ENCODE measurements at places on chromosomes 13 and 19. TPM values are rescaled to one million over a fixed set of nuclear protein-coding genes. Genes with fewer than 3 reads are reported as not detected.

GNG8 gene
- total RNA-seq: not detected

ZNF507 gene
- total RNA-seq: 29.8 TPM

- H3K27ac ChIP-seq: no peak overlapping the region
- H3K4me3 ChIP-seq: no peak overlapping the region
- no peaks in the 10 kb centered on the region for H3K4me1 ChIP-seq
- no peaks in the 10 kb centered on the region for H3K36me3 ChIP-seq
- no peaks in the 10 kb centered on the region for H3K27me3 ChIP-seq
- no peak for DNase-seq
These were observed 79.3 kb upstream of the GPC6 start for GRCh38 chr13:93147298-93147645.

KATNAL1 gene
- 15.7 TPM for total RNA-seq

DNA sequence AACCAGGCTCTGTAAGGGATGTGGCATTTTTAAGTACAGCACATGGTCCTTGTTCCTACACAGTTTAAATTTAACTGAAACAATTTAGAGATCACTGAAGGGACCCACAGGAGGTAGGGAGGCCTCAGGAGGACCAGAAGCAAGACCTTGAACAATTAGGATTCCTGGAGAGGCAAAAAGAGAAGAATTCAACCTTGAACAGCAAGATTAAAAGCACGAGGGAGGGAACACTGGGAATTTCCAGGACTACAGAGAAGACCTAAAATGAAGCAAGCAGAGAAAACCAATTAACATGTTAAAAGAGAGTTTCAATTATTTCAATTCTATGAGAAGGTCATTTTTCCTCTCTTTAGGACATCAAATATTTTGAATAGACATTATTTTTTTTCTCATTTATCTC is 160.3 kb downstream of the KCTD12 start:
- peaks cover 25% of the 10 kb centered on the region for H3K4me1 ChIP-seq
- H3K27me3 ChIP-seq: no peaks in the 10 kb centered on the region
- H3K4me3 ChIP-seq: no peak overlapping the region
- no peak for DNase-seq
- no peak overlapping the region for H3K27ac ChIP-seq

GRCh38 chr13:99983499-99984401 is 2.2 kb downstream of the ZIC2 start:
- no peak overlapping the region for H3K27ac ChIP-seq
- peak; percentile 58 for DNase-seq
- H3K36me3 ChIP-seq: no peaks in the 10 kb centered on the region
- H3K27me3 ChIP-seq: peaks cover 71% of the 10 kb centered on the region
- no peak overlapping the region for H3K4me3 ChIP-seq

DNA sequence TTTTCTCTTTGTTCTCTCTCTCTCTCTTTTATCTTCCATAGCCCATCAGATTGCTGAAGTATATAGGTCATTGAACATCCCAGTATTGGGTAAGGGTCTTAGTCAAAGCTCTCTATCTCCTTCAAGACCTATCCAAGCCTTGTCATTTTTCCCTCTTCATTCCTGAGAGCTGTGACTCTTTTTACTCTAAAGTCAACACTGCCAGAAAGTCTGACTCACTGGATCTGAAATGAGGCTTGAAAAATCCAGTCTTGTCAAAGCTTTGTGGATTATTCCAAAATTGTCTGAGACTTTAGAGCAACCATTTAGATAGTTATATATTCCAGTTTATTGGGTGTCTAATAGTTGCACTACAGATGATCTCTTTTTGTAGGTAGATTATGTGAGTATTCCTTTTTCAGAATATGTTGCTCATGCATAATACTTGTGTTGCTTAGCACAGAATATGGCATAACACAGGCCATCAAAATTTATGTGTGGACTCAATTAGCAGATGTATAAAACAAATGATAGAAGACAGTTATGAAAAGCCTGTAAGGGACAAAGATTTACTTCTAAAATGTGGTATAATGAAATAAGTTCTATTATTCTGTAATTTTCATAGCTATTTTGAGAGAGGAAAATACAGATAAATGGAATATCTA is 389.3 kb upstream of the PCDH9 start:
- H3K27ac ChIP-seq: no peak overlapping the region
- no peaks in the 10 kb centered on the region for H3K36me3 ChIP-seq
- no peak overlapping the region for H3K4me3 ChIP-seq
- DNase-seq: no peak
- no peaks in the 10 kb centered on the region for H3K4me1 ChIP-seq
- no peaks in the 10 kb centered on the region for H3K27me3 ChIP-seq

DNA sequence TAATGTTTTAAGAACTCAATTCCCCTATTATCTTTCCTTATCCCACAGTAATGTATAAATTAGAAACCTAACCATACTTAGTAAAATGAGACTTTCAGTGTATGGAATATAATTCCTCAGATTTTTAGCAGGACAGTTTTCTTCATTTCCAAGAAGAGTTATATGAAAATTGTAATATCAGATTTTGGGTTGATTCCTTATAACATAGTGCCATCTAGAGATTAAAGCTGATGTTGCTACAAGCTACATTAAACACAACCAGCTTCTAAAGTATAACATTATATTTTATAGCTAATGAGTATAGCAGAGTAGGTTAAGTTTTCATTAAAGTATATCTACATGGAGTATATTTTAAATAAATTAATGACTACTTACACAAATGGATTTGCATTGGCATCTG is 99.7 kb upstream of the MIR17HG start:
- H3K4me3 ChIP-seq: no peak overlapping the region
- H3K27ac ChIP-seq: no peak overlapping the region
- H3K36me3 ChIP-seq: no peaks in the 10 kb centered on the region
- H3K4me1 ChIP-seq: no peaks in the 10 kb centered on the region

DNA sequence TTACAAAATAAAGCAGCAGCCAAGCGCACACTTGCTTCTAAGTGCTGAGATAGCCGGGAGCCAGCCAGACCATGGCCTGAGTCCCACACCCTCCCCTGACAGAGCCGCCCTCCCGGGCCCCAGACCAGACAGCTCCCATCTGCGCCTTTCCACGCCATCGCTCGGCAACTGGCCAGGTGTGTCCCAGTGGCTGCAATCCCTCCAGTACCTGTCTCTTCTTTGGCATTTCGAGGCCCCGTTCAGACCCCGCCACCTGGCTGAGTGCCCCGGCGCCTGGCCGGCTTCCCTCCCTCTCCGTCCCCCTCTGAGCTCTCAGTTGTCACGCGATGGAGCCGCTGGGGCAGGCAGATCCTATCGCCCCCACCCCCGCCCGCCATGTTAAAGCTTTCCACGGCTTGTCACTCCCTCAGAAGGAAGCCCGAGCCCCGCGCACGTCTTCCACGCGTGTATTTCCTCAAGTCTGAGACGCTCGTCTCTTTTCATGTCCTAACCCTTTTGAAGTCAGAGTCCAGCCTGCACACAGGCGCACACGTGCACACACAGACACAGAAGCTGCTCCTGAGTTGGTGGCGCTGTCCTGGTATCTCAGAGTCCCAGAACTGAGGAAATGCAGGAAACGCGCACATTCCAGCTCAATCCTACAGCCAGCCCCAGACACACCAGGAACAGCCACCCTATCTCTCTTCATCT is 7.9 kb downstream of the MLLT1 start:
- peak overlapping the region; percentile 98 for H3K27ac ChIP-seq
- H3K36me3 ChIP-seq: peaks cover 23% of the 10 kb centered on the region
- H3K4me3 ChIP-seq: no peak overlapping the region
- H3K27me3 ChIP-seq: no peaks in the 10 kb centered on the region

KIR2DL1 gene
- total RNA-seq: 0.46 TPM

- no peaks in the 10 kb centered on the region for H3K4me1 ChIP-seq
- no peaks in the 10 kb centered on the region for H3K27me3 ChIP-seq
- no peak for DNase-seq
- H3K4me3 ChIP-seq: no peak overlapping the region
- H3K36me3 ChIP-seq: no peaks in the 10 kb centered on the region
- H3K27ac ChIP-seq: no peak overlapping the region
These were observed 573.7 kb downstream of the IRS2 start for GRCh38 chr13:109212650-109213049.

DNA sequence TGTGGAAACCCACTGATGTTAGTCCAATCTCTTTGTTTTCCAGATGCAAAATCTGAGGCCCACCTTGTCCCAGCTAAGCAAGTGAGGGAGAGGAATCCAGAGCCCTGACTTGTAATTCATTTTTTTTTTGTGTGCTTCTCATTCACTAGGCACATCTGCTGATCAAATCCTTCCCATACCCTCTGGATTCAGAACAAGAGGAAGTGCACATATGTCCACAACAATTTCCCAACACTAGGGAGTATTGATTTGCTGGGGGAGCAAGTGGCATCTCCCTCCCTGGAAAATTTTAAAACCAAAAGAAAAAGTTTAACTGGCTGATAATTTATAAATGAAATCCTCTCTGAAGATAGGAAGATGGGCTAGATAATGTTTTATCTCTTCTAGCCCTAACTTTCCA is 94.6 kb upstream of the RFC3 start:
- no peaks in the 10 kb centered on the region for H3K36me3 ChIP-seq
- H3K4me1 ChIP-seq: peaks cover 20% of the 10 kb centered on the region
- H3K4me3 ChIP-seq: no peak overlapping the region
- H3K27me3 ChIP-seq: no peaks in the 10 kb centered on the region
- H3K27ac ChIP-seq: peak overlapping the region; percentile 77

DNA sequence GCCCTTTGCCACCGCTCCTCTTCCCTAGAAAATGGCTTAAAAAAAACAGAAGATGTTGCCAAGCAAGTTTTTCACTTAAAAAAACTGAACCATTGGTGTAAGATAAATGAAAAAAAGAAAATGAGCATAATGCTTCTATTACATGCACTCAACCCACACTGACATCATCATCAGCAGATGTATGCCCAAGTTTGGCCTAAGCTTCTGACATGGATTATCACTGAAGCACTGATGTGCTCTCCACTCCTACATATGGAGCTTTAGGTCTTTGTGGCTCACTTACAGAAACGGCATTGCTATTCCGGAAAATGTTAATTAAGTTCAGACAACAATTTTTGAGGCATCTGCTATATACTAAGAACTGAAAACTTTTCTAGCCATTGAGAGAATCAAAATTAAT is 8.0 kb downstream of the RXFP2 start:
- no peak for DNase-seq
- no peaks in the 10 kb centered on the region for H3K36me3 ChIP-seq
- no peak overlapping the region for H3K27ac ChIP-seq
- no peaks in the 10 kb centered on the region for H3K4me1 ChIP-seq
- no peaks in the 10 kb centered on the region for H3K27me3 ChIP-seq

DNA sequence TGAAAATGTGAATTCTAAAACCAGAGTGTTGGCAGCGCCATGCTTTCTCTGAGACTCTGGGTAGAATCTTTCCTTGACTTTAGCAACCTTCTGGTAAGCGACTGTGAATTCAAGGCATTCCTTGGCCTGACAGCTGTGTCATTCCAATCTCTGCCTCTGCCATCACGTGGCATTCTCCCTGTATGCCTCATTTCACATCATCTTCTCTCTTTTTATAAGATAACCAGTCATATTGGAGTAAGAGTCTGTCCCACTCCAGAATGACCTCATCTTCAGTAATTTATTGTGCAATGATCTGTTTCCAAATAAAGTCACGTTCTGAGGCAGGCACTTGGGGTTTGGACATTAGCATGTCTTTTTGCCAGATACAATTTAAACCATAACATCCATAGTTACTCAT is 103.4 kb upstream of the POSTN start:
- H3K27ac ChIP-seq: peak overlapping the region; percentile 26
- no peaks in the 10 kb centered on the region for H3K27me3 ChIP-seq
- no peak for DNase-seq
- no peaks in the 10 kb centered on the region for H3K36me3 ChIP-seq
- no peaks in the 10 kb centered on the region for H3K4me1 ChIP-seq

DNA sequence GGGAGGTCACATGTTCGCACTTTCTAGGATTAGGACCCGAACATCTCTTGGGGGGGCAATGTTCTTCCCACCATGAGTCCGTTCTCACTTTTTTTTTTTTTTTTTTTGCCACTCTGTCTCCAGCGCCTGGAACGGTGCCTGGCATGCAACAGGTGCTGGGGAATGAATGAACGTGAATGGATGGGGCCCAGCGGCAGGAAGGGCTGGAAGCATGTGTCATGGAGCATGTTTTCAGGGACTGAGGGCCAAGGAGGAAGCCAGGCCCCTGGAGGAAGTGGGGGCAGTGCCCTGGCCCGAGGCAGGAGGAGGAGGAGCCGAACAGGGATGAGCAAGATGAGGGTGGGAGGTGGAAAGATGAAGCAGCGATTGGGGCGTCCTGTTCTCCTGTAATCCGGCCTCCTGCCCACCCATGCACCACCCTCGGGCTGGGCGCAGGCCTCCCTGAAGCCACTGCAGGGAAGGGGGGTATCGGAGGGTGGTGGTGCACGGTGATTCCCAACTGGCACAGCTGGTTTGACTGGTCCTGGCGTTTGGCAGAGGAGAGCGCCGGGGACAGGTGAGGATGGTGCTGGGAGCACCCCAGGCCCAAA is 8.8 kb upstream of the SULT2B1 start:
- peak; percentile 71 for DNase-seq
- peaks cover 4% of the 10 kb centered on the region for H3K4me1 ChIP-seq
- H3K27me3 ChIP-seq: no peaks in the 10 kb centered on the region
- H3K36me3 ChIP-seq: no peaks in the 10 kb centered on the region

MEDAG gene
- 14.4 TPM for total RNA-seq

DNA sequence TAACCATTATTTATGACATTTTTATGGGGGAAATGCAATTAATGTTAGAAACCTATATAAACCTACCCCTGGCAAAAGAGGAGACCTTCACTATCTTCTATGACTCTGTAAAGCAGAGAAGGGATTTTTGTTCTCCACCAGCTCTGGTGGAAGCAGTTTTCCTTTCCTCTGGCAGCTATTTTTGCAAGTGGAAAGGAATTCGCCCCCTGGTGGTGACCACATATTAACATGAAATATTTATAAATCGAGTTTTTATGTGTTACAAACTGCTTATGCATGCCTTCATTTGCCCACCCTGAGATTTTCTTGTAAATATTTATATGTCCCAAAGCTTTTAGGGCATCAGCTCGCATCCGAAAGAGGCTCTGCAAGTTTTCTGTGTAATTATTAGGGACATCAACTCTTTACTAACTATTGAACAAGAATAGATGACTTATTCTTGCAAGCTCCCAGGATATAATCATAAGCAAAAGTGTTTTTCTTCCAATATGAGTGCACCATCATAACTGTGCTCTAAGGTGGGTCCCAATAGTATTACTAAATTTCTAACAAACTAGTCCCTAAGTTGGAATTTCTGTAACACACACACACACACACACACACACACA is 62.4 kb downstream of the SERTM1 start:
- H3K36me3 ChIP-seq: no peaks in the 10 kb centered on the region
- H3K4me1 ChIP-seq: no peaks in the 10 kb centered on the region
- H3K27ac ChIP-seq: no peak overlapping the region
- no peak overlapping the region for H3K4me3 ChIP-seq
- DNase-seq: peak; percentile 39

CRTC1 gene
- 16.0 TPM for total RNA-seq

LINGO3 gene
- 0.21 TPM for total RNA-seq

DNA sequence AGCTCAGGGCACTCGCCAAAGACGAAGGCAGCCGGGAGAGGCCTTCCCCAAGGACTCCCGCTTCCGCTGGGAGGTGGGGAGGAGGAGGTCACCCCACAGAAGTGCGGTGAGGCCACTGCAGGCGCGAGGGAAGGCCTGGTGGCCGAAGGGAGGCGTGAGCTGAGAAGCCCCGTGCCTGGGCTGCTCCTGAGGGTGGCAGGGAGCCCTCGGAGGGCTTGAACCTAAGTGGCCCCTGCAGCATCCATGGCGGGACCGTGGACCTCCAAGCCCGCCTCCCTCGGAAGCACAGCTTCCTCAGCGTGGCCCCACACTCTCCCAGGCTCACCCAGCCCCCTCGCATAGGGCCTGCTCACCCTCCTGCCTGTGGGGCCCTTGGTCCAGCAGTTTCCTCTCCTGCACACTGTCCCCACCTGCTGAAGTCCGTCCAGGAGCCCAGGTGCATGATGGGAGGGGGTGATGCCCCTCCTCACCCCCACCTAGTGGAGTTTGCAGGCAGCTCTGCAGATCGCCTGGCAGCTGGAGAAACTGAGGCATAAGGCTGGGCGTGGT is 25.9 kb downstream of the EFNA2 start:
- no peak for DNase-seq
- H3K4me3 ChIP-seq: no peak overlapping the region
- H3K27me3 ChIP-seq: peaks cover 6% of the 10 kb centered on the region
- H3K4me1 ChIP-seq: peaks cover 8% of the 10 kb centered on the region
- H3K36me3 ChIP-seq: no peaks in the 10 kb centered on the region
